ENCODE measurements at places on chromosomes 7 and 10.

DNA sequence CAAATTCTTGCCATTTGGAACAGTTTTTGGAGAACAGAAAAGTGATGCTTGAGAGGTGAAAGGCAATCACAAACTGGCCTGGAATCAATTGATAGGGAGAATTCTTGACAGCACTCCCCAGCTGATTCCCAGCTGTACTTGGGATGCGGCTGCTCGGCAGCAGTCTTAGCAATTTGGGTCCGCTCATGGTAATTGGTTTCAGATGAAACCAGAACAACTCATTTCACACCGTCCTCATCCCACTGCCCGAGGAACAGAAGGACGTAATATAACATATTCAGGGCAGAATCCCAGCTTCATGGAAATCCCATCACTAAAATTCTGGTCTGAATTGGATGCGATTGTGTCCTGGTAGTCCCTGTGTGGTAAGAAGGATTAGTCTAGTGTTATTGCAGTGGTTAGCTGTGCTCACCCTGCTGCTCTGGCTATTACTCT, 223.3 kb upstream of the FERD3L start:
- DNase-seq, result no peak

DNA sequence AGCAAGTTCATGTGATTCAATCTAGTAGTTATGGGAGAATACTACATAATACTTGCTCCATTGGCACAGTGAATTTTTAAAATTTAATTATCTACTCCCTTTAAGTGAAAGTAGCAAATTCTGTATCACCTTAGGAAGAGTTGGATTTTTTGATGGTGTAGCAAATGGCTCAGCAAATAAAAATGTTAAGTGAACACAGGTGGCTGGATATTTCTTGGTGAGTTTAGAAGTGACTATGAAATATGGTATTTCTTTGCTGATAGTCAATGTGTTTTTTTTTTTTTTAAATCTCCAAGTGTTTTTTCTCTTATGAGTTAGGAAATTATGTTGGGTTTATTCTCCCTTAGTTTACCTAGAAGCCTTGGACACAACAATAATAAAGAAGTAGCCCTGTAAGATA, 67.8 kb downstream of the CREM start:
- no peak for DNase-seq

DNA sequence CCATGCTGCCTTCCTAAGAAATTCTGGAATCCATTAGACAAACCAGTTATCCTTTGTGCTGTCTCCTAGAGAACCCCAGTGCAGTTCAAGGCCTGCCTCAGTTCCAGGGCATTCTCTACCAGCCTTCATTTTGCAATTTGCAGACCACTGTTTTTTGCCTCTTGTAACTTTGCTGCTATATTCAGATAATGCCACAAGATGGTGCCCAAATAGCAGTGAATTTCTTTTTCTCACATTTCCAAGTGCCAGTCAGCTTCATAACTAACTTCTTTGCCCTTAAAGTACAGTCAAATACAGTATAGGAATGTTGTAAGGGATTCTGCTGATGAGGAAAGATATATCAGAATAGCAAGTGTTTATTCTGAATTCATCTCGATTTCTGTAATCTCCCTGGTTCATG, 25.2 kb downstream of the LOXL4 start:
- DNase-seq, result no peak

- DNase-seq, result no peak
Measured at GRCh38 chr10:119462773-119463172, 79.7 kb downstream of the RGS10 start.

DNA sequence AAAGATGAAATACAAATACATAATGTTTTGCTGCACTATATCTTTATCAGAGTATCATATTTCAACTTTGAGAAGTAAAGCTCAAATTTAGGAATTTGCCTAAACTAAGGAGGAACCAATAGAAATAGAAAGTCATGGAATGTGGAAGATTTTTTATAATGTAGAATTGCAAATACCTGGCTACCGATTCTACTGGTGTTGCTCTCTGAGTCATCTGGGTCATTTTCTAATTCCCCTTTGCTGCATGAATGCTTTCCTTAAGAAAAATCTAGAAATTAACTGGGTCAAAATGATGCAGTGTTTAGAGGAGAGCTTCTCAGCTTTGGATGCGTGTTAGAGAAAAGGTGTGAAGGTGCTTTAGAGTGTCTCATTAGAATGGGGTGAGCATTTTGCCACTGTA, 568.9 kb upstream of the ANKRD30A start:
- no peak for DNase-seq

Measured in stimulated activated CD4-positive, alpha-beta T cell treated with anti-CD3 and anti-CD28 coated beads, Interleukin-2, amount 100 ng/mL, for 4 hours (primary cell).